Activated CD4-positive, CD25-positive, alpha-beta regulatory T cell treated with anti-CD3 and anti-CD28 coated beads, Interleukin-2, amount 50 U/mL, for 72 hours (primary cell): ENCODE measurements at places on chromosomes 11 and 22.

DNA sequence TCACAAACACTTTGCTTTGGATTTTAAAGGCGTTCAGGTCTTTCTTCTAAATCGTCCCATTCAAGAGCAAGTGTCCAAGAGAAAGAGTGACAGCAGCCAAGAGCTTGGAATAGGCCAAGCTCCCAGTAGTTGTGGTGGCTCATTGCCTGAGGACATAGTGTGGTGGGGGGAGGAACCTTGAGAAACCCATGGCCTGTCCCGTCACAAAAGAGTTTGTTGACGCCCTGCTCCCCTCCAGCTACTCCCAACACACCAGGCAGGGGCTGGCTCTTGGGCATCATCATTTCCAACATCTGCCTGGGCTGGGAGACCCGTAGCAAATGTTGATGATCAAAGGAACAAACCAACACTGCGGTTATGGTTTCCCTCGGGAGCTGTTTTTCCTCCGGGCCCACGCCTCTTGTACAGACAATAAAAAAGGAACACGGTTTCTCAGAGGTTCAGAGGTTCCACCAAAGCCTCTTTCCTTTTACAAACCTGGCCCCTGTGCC is 20.8 kb downstream of the FADS3 start:
- DNase-seq = no peak

GRCh38 chr22:23270212-23270733 is 90.0 kb downstream of the BCR start:
- DNase-seq = no peak

DNA sequence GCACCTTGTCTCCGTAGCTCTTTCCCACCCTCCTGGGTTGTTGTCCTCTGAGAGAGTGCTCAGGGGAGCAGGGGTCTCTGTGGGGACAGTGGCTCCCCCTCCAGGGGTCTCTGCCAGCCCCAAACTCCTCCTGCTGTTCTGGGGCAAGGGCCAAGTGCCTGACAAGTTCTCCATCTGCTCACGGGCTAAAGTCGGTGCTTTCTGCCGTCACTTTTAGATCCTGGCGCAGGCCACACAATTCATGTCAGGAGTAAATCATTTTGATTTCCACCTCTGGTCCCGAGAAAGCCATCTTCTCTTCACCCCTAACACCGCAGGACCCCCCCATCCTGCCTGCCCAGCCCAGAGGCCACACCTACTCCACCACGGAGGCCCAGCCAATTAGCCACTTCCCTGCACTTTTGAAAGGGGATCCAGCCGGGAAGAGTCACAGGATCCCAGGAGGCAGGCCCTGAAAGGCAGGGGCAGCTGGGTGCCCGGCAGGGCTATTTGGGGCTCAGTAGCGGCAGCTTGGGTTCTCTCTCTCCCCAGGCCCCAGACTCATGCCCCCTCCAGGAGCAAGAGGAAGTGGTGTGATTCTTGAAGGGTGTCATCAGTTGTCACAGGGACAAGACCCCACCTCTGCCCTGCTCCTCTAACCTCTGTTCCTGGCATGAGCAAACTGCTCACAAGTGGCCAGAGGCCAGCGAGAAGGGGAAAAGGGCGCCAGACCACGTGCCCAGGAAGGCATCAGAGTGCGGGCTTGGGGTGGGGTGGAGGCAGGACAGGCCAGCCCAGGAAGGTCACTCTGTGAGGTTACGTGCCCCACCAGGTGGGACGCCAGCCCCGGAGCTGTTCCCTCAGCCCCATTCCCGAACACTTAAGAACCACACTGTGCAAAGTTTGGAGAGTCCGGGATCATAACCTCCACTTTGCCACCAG is 1.3 kb downstream of the MACROD1 start:
- DNase-seq = no peak

DNA sequence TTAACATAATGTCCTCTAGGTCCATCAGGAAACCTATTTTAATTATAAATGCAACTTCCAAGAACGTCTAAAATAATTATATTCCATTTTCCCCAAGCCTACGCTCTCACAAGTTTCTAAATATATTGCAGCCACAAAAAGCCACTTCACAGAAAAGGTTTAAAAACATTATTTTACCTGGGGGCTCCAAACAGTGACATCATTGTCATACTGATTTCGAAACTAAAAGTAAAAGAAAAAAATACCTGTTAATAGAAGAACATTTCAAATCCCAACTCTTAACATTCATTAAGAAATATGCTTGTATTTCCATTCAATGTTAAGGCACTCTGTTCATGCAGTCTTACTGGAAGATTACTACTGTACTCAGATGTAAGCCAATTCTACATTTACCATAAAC is 1.4 kb downstream of the PSMA1 start:
- no peak for DNase-seq

DNA sequence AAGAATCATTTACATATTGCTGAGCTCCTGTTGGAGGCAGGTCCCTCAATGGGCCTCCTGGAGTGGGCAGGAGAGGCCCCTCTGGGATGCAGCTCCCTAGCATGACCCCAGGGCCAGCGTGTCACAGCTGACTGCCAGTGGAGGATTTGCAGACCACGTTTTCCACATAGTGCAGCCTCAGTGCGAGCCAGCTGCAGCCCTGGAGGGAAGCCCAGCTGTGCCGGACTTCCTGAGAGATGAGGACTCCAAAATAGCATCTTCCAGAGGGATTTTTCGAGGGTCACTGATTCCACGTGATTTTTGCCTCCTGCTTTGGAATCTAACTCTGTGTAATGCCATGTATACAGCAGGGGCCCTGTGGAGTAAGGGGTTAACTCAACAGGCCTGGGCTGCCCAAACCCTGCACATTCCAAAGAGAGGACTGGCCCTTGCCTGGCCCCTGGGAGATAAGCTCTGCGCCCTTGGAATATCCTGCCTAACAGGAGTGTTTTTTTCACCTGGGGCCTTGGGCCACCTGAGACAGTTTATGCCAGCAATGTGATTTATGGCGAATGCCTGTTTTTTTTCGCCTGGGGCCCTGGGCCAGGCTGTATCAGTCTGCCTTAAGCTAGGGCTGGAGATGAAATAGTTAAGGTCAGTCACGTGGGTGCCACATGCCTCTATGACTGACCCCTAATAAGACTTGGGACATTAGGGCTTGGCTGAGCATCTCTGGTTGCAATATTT is 47.4 kb downstream of the RPS6KA4 start:
- no peak for DNase-seq
